ENCODE measurements at places on chromosomes 4 and X.

DNA sequence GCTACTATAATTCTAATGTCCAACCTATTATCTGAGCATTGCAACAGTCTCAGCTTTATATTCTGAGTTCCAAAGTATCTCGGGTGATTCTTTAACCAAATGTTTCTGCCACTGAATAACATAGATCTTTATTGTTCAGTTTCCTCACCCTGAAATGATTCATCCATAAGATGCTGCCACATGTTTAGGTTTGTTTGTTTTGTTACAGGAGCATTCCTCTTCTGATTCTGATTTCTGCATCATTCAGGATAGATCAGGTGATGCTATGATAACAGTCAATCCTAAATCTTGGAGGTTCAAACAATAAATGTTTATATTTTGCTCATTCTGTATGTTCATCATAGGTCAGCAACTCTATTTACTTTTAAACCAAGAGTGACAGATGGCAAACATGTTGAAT, 927.6 kb downstream of the PCDH7 start:
- no peak for DNase-seq

DNA sequence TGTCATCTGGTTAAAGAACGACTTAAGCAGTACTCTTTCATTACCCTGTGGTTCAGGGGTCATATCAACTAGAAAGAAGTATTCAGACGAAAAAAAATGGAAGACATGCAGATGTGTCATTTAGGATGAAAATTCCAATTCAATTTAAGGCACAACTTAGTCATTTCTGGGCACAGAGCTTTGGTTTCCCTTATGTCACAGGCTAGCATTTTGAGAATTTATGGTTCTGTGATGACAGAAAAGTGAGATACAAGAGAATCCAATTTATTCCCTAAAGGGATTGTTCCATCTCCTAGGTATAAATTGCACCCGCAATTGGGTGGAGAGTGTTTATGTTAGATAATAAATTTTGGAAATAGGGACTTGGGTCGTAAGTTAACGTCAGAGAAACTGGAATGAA, 306.6 kb downstream of the STK32B start:
- DNase-seq: no peak

DNA sequence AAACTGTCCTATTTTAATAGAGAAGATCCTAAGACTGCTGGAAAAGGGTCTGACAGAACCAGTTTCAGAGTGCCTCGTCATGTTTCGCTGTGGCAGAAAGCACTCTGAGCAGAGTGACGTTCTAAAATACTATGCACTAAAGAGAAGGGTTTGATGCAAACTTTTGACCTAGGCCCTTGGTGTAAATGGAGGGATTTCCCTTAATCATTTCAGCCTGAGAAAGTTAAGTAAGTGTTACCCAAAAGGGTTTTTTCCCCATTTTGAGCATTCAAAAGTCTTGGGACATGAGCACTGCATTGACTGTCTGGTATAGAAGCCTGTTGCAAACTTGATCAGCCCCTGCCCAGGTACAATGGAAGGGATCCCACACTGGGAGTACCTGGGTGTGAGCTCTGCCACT, 157.5 kb upstream of the ATOH1 start:
- no peak for DNase-seq

DNA sequence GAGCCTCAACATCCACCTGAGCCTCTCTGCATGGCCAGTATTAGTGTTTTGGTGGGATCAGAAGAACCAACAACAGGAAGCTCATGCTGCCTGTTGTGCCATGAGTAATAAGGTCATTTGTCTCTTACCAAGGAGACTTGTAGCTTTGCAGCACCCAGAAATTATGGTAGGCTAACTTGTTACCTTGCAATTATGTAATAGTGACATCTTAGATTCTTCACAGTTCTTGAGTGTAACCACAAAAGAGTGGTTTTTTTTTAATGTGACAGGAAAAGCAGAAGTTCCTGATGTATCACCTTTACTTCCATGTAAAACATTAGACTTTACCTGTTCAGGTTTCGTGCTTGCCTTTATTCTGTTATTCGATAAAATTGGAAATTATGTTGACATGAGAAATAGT, 263.9 kb upstream of the CXXC4 start:
- no peak for DNase-seq

DNA sequence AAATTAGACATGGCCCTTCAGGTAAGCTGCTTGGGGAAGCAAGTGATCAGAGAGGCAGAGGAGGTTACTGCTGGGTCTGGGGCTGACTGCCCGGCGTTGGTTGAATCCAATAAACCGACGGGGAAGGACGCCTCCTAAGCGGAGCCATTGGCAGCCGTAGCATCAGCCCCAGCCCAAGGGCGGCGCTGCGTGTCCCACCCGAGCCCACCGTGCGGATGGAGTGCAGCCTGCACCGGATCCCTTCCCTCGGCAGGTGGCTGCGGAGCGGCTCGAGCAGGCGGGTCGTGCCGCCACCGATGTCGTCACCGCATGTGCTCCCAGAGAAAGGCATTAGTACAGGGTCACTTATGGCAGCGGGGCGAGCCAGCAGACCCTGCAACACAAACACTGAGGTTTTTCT, 82.1 kb downstream of the ALPK1 start:
- no peak for DNase-seq

DNA sequence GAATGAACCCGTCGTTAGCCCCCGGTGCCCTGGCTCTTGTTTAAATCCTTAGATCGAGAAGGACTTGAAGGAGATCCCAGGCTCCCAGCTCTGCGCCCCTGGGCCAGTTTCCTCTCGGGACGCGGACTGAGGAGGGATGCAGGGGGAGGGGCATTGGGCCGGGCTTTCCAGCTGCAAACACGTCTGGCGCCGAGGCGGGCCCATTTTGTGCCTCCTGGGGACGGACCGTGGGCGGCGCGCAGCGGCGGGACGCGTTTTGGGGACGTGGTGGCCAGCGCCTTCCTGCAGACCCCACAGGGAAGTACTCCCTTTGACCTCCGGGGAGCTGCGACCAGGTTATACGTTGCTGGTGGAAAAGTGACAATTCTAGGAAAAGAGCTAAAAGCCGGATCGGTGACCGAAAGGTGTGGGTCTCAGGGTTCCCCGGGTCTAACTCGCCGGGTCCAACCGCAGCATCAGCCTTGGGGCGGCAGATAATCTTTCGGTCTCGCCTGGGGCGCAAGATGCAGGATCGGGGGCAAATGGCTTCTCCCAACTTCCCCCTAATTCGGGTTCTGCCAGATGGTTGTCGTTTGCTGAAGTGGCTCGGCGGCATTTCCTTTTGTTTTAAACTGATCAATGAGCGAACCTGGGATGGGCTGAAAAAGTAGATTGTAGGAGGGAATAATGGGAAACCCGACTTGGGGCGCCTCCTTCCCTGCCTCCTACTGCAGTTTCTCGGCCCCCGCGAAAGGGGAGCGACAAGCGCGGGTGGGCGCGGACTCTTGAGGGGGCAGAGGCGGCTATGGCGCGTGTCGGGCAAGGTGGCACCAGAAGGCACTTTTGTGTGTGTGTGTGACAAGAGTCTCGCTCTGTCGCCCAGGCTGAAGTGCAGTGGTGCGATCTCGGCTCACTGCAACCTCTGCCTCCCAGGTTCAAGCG, 2.9 kb downstream of the PDGFRA start:
- no peak for DNase-seq

DNA sequence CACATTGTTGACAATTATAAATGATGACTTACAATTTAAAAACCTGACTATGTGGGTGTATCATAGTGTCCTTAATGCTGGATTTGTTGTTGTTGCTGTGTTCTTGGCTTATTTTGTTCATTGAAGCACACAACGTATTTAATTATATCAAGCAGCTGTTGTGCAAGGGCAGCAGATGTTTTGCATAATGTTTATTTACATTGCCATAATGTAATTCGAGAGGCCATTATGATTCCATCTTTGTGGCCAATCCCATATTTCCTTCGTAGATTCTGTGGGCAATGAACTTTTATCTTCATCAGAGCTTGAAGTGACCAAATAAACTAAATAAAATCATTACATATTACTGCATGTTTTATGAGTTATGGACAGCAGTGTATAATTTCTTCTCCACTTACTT, 422.6 kb upstream of the GALNTL6 start:
- no peak for DNase-seq

DNA sequence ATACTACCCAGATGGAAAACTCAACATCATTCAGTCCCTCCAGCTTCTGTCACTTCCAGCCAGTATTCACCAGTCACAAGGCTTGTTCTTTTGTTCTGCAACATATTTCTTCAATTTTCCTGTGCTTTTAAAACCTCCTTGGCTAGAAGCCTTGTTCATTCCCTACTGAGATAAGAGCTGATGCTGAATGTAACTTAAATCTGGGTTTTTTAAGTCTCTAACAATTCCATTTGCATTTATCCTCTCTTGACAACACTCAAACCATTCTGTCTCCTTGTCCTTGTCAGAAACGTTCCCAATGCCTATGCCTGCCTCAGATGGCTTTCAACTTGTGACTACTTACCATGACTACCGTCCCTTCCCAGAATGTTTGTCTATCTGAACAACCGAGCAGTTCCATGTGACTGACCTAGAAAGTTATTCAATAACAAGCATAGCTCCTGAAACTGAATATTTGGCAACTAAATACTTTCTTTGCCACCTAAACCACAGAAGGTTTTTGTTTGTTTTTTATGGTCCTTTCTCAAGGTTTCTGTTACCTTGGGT, 682.9 kb upstream of the GALNTL6 start:
- DNase-seq: no peak

- DNase-seq: no peak
Observed at GRCh38 chrX:9326369-9326768, 138.5 kb upstream of the TBL1X start.

DNA sequence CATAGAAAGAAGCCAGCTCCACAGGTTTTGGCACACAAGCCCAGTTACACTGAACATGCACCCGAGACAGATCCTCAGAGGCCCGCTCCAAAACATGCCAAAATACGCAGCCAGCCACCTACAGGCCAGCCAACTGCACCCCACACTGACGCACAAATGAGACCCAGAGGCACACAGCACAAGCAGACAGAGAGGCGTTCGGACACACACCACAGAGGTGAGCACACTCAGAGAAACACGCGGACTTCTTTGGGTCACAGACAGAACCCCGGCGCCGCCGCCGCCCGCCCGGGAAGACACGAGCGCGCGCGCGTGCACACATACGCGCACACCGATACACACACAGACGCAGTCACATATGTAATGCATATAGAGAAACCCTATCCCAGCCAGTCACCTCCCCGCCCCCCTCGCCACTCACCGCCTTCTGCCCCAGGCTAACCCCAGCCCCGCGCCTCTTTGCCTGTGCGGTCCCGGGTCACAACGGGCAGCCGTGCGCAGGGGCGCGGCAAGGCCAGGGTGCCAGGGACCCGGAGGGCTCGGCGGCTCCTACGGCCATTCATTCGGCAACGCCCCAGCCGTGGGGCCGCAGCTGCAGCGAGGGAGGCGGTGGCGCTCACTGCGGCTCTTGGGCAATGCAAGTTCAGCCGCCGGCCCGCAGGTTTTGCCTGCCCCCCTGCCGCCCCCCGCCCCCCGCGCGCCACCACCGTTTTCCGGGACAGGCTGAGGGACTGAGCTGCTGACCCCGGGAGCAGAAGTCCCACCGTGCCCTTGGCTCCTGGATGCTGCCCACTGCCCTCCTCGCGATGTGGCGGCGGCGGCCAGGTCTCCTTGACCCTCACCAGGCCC, 553 bp downstream of the SEPTIN6 start:
- DNase-seq: no peak

GRCh38 chrX:70262952-70263567, 3.1 kb upstream of the P2RY4 start:
- DNase-seq: peak; percentile 6

DNA sequence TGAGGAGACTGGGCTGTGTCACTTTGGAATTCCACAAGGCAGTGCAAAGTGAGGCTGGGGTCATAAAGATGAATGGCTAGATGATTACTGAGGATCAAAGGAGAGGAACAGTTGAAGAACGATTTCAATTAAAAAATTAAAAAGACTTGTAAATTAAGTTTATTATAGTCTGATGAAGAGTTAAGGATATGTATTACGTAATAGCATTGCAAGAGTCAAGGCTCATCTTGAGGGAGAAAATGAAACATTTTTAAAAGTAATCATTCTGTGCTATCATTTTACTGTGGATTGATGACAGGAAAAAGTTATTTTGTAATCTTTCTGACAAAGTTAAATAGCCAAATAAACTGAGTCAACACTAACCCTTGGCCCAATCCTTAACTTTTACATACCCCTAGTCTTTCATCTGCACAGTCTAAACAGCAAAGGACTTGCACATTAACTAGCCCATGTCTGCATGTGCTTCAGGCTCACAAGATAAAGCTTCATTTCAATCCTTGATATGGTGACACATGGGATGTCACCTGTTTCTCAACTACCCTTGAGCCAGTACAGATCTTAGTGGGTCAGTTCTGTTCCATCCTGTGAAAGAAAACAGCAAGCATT, 465.5 kb upstream of the CTSO start:
- no peak for DNase-seq

GRCh38 chr4:71709961-71710360, 73.9 kb downstream of the GC start:
- DNase-seq: no peak

DNA sequence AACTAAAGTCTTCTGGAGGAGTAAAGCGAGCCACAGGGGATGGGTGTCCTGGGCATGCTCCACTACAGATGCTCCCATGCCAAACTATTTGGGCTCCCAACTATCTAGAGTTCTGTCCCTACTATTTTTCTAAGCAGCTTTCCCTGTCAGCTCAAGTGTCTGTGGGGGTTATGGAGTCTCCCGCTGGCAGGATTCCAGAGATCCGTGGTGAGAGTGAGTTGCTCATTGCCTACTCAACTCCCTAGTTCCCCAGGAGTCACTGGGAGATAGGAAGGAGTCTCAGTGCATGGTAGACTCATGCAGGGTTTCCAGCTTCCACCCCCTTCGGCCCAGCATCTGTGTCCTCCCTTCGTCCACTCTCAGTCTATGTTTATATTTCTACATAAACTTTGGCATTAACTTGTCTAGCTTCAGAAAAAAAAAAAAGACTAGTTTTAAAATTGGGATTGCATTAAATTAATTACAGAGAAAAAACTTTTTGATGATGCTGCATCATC, 55.1 kb upstream of the INPP4B start:
- DNase-seq: no peak

- no peak for DNase-seq
Observed at GRCh38 chrX:22634751-22635150, 362.0 kb downstream of the CBLL2 start.

- no peak for DNase-seq
Observed at GRCh38 chrX:102043380-102043779, 82.1 kb upstream of the TCEAL2 start.

DNA sequence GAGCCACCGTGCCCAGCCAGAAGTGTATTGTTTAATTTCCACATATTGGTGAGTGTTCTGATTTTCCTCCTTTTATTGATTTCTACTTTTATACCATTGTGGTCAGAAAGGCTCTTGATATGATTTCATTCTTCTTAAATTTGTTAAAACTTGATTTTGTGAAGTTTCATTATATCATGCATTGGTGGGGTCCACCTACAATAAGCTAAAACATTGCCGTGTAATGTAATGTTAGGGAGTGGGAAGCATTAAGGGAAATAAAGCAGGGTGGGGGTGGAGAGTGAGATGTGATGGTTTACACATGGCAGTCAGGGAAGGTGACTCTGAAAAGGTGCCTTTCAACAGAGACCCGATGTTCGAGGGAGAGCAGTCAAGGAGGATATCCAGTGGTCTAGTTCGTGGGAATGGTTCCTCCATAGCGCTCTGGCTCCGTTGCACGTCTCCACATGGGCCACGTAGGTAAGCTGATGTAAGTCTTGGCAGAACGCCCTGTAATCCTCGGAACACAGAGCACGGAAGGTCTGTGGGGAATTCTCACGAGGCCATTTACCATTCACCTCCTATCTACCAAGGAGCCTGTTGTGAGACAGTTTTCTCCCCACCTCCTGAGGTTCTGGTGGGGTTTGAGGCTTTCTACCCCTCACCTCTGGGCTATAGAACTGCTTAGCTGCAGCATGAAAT, 7.7 kb upstream of the WDR13 start:
- DNase-seq: no peak

All from activated T-helper 1 cell treated with anti-CD3 and anti-CD28 coated beads, Interleukin-2, amount 50 U/mL, for 16 hours (primary cell).